M059J (cell line): ENCODE measurements at places on chromosomes 12 and 14. TPM values are rescaled to one million over a fixed set of nuclear protein-coding genes. Genes with fewer than 3 reads are reported as not detected.

The DNAH10 gene
- not detected in 2 replicates for total RNA-seq

The AKAP6 gene
- total RNA-seq = 27.4 and 40.6 TPM in 2 replicates

The CHST11 gene
- total RNA-seq = 11.1 and 19.6 TPM in 2 replicates

The SLC8A3 gene
- total RNA-seq = 0.05 TPM in 1 of 2 replicates, not detected in the other

- peak; percentile 82 for DNase-seq
These were observed 23.6 kb downstream of the HSP90AA1 start for GRCh38 chr14:102063109-102063807.

GRCh38 chr14:61644834-61645233 lies 50.5 kb upstream of the HIF1A start:
- no peak for DNase-seq

DNA sequence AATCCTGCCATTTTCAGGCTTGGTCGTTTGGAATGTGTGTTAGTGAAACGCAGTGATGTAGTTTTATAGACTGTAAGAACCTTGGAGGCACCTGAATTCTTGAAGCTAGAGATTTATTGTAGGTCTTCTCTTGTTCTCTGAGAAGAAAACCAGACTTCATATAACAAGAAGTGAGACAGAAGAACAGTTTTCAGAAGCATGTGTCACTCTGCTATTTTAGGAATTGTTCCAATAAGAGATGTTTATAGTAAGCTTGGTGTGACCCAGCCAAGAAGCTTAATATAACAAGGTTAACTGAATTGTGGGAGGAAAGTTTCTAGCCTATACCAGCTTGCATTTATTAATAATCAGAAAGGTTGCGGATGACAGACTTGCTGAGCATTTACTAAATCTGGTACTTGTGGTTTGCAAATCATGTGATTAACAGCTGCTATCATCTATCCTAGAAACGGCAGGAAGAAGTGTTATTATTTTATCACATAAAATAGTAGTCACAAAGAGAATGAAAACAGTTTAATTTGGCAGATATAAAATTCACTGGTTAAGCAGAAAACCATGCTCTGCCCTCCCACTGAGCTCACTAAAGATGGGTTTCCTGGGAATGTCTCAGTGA lies 49.2 kb upstream of the BCAT1 start:
- peak; percentile 86 for DNase-seq

- no peak for DNase-seq
These were observed 49.0 kb downstream of the KIF21A start for GRCh38 chr12:39393890-39394289.

- no peak for DNase-seq
These were observed 581.9 kb downstream of the ALG10 start for GRCh38 chr12:34604227-34604626.

- peak; percentile 87 for DNase-seq
These were observed 30.1 kb upstream of the PPP2R5C start for GRCh38 chr14:101731187-101732080.

- peak; percentile 77 for DNase-seq
These were observed 13.8 kb downstream of the GXYLT1 start for GRCh38 chr12:42130672-42131402.

DNA sequence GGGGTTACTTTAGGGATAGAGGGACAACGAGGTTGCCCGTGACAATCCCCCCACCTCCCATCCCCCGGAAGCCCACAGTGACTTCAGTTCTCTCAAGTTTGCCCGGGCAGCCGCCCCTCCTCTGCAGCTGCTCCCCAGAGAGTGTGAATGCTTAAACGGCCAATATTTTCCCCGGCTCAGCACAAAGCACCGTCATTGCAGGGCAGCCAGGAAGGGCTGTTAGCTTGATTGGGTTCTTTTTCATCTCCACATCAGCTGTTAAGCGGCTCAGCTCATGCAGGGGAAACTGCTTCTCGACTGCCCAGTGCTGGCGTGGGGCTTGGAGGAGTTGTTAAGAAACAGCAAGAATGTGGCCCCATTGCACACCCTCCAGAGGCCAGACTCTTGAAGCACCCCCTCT lies 120.5 kb upstream of the NCOR2 start:
- no peak for DNase-seq

- DNase-seq = no peak
These were observed 863.7 kb downstream of the LRFN5 start for GRCh38 chr14:42470427-42470719.

DNA sequence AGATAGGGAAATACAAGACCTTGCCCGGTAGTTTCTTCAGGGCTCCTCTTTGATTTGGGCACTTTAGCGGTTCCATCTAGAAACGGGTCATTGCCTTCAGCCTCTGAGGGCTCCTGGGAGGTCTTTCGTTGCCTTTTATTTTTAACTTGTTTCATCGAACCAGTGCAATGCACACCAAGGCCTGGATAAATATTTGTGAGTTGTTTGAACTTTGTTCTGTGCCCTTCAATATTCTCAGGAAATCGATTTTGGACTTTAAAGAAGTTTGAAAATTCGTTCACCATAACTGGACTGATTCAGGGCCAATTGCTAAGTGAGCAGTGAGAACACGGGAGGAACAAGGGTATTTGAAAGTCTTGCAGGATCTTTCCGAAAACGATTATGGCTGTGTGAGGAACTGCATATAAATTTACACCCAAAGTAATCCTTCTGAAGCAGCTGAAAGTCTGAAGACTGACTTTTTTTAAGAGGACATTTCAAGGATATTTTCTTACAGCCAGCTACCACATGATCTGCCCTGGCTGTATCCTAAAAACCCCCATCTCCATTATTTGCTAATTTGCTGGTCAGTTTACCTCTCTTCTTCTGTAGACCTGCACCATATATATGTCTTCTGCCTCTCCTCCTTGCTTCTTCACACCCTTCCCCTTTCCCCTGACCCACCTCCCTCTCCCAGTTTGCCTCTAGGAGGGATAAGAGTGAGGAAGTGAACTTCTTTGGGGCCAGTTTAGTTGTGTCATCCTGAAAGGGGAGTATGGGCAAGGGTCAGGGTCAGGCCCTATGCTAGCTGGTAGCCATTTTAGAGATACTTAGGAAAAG lies 8.0 kb downstream of the DUSP6 start:
- DNase-seq = no peak

DNA sequence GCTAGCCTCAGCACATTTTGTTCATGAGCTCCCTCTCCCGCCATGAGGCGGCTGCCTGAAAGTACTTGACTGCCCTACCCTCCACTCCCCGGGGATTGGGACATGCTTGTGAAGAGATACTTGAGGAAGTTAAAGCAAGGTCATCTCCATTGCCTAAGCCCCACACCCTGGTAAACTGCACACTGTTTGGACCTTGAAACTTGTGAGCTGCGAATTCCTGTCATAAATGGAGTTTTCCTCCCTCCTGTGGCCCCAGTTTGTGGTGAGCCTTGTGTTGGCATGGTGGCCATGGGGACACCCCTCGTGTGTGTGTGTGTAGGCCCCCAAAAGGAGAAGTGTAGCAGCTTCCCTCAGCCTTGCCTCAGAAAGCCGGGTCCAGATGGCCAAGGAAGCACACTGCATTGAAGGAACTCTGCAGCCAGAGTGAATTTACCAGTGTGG lies 395.5 kb downstream of the ZFP36L1 start:
- DNase-seq = no peak
